SJSA1 (cell line): ENCODE measurements at places on chromosomes 3 and 15.
A peak's percentile ranks its signal among the peaks of the same experiment; 100 is the strongest.

- no peak for DNase-seq
Measured at GRCh38 chr3:10206166-10206511, 41.4 kb downstream of the IRAK2 start.

GRCh38 chr3:150913133-150913922, 8.1 kb upstream of the MINDY4B start:
- DNase-seq: no peak

DNA sequence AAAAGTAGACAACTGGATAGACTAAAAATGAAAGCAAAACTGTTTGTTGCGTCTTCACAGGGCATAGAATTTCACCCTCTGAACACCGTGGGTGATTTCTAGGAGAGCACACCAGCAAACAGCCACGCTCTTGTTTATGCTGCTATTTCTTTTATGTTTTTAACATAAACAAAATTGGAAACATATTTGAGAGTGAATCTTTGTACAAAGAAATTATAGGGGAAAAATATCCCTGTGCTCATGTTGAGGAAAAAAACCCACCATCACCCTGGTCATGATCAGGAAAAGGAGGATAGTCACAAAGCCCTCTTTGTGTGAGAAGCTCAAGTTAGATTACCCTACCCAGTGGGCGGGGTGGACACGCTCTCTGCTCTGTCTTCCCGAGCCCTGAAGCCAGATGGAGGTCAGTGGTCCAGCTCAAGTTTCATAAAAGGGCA, 313.3 kb downstream of the SATB1 start:
- peak; percentile 46 for DNase-seq

DNA sequence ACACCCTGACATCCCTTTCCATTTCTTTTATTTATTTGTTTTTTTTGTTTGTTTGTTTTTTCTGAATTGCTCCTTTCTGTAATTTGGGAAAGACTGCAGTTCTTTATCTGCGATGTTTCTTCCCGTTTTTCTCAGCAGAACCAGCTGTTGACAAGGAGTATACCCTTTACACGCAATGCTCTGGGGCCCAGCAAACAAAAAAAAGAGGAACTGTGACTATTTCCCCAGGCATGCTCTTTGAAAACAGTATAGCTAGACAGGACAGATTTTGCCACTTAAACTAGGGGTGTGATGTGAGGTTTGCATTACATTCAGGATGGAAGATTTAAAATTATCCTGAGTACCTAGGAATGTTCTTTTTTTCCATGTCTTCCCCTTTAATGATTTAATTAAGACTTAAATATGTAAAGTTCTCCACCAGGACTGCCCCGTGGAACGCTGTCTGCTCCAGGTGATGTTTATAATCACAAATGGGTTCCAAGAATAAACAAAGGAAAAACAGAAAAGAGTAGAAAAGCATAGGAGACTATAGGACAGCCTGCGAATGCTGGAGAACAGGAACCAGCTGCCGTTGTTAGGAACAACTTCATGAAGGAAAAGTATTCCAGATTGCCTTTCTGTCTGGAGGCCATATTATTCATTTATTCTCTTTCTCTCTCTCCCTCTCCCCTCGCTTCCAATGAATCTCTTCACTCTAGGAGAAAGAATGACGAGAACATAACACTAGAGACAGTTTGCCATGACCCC, 43.3 kb downstream of the TGFBR2 start:
- DNase-seq: peak; percentile 59

- DNase-seq: no peak
Measured at GRCh38 chr3:27699067-27699466, 23.1 kb downstream of the EOMES start.

- DNase-seq: no peak
Measured at GRCh38 chr3:76177610-76178009, 392.3 kb upstream of the ZNF717 start.

DNA sequence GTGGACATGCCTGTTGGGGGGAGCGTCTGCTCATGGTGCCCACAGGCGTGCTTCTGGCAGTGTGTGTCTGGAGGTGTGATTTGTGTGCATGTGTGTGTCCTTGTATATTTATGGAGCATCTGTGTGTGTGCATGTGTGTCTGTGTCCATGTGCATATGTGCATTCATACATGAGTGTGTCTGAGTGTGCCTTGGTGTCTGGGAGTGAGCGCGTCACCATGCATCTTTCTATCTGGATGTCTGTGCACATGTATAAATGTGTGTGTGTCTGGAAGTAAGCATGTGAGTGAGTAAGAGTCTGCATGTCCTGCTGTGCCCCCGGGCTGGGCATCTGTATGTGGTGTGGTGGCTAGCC, 58.1 kb upstream of the PRR23E start:
- DNase-seq: no peak

DNA sequence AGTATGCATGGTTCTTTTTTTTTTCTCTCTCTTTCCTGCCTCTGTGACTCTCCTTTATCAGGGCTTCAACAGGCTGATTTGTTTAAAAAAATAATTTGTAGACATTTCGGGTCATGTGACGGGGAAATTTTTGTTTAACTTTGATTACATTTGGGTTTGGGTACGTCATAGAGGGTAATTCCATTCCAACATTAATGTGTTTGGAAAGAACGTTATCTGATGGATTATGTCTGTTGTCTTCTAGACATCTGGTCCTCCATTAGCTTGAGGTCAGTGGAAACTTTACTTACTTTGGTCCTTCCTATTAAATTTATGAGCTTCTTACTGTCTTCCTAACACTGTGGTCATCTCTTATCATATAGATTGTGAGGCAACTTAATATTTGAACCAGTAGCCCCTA, 80.9 kb downstream of the STT3B start:
- no peak for DNase-seq

GRCh38 chr3:48243886-48244285, 3.0 kb downstream of the ZNF589 start:
- DNase-seq: no peak

DNA sequence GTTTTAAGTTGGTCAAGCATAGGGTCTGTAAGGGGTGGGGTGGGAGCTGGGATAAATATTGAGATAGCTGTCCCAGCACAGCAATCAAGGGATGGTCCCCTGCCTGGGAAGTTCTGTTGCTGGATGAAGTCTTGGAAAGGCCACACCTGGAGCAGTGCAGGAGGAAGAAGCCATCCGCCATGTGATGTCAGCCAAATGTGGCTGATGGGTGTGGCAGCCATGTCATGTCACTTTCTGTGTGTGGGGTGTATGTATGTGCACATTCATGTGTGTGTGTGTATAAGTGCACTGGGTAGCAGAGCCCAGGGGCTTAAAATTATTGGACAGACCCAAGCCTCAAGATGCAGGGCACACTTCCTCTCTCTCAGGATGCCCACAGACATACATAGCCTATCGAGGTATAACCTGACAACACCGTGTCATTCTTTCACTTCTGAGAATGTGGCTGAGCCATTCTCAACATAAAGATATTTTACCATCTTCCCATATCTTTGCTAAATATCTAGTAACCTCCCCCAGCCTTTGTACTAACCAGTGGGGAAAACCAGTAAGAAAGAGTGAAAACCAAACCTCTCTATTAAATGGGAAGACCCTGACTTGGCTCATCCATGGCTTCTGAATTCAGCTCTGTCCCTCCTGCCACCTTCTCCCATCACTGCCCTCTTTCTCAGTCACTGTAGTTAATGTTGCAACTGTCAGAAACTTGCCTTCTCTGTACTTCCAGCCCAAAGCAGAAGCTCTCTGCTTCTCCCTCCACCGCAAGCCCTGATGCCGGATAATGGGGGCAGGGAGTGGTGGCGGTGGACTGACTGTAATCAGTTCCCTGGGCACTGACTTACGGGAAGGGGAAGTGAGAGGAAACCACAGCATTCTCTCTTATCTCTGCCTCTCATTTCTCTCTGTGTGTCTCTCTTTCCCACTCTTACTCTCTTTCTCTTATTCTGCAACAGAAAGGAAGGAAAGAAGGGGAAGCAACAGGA, 11.2 kb downstream of the TNFSF10 start:
- peak; percentile 19 for DNase-seq

- no peak for DNase-seq
Measured at GRCh38 chr3:194879126-194879877, 193.6 kb downstream of the FAM43A start.

- DNase-seq: no peak
Measured at GRCh38 chr15:47412802-47413201, 304.5 kb upstream of the SEMA6D start.

DNA sequence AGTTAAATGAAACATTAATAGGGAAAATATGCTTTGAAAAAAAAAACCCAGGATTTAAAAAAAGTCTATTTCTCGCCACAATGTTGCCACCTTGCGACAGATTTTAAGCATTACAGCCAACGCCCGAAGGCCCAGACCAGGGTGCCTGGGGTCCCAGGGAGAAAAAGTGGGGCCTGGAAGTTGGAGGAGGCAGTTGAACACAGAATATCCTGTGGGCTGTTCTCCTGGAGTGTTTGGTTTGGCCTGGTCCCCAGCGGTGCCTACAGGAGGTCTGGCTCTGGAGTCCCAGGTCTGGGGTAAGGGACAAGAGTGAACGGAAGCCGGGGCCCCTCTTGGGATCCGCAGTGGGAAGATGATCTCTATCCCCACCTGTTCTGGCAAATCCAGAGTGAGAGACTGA, 3.4 kb downstream of the RNU6-1 start:
- peak; percentile 38 for DNase-seq

GRCh38 chr3:22959593-22959992, 243.5 kb upstream of the UBE2E2 start:
- DNase-seq: no peak

- DNase-seq: no peak
Measured at GRCh38 chr3:174099724-174100123, 702.2 kb downstream of the NLGN1 start.

DNA sequence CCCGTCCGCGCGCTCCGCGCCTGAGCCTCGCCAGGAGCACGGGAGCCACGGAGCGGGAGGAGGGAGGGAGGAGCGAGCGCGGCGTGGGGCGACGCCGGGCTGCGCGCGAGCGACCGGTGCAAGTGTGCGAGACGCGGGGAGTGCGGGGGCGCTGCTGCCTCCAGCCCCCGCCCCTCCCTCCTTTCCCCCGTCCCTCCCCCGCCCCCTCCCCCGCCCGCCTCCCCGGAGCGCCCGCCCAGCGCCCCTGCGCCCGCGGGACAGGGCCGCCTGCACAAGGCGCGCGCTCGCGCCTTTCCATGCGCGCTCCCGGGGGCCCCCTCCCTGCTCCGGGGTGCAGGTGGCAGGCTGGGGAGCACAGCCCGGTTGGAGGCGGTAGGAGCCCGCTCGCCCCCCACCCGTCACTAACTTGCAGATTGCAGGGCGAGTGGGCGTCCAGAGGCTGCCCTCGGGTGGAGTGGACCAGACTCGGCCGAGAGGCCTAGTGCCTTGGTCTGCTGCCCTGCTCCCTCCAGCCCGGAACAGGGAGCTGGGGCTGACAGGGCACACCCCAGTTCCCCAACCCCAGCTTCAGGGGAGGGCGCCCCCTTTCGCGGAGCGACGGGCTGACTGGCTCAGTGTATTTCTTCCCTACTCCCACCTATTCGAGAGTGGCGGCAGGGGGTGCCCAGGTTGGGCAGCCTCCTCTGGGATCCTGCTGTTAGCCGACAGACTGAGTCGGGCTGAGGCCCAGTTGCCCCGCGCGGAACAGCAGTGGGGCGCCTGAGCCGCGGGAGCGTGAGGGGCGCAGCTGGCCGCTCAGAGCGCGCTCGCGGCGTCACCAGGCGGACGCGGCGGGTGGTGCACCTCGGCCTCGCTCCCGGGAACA, at the start of gene WNT7A:
TSS of gene WNT7A (minus strand) at position 126 of the 865 bp plus-strand sequence. CDS start 255 bp downstream, outside the sequence.
- DNase-seq: no peak

DNA sequence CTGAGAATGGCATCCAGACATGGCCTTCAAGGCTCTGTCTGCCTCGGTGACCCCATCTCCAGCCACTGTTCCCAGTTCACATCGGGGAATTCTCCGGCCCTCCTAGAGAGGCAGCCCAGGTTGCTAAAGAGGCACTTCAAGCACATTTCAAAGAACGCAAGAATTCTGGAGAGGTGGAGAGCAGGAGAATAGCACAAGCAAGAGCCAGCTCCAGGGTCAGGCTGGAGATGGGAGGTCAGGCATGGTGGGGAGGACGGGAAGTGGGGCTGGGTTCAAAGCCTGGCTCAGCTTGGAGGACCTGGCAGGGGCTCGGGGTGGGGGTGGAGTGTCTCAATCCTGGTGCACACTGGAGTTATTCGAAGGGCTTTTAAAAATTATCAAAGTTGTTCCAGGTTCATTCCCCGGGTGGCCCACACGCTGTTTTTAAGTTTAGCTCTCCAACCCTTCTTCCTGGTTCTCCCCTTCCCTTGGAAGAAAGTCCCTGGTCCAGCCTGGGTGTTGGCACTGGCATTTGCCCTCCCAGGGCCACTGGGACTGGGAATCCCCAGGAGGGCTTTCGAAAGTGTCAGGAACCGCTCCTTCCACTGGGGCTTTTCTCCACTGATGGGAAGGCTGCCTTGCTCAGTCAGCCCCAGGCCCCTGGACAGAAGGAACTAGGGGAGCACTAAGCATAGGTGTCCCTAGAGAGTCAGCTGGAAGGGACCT, 35.8 kb downstream of the ZNF710 start:
- no peak for DNase-seq

GRCh38 chr3:141783632-141784031, 20.4 kb downstream of the GRK7 start:
- no peak for DNase-seq

DNA sequence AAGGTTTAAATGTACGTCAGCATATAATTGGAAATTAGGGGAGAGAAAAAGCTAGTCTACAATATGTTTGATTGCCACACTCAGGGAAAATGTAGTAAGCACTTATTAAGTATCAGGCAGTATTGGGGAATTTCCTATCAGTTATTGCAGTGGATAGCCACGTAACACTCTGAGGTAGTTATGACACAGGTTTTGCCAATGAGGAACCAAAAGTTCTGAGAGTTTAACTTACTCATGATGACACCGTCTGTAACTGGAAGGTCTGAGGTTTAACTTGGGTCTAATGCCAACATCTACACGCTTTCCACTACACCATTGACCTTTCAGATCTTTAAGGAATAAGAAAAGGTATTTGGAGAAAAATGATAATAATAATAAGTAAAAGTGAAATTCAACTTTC, 89.5 kb downstream of the ZMAT3 start:
- no peak for DNase-seq

DNA sequence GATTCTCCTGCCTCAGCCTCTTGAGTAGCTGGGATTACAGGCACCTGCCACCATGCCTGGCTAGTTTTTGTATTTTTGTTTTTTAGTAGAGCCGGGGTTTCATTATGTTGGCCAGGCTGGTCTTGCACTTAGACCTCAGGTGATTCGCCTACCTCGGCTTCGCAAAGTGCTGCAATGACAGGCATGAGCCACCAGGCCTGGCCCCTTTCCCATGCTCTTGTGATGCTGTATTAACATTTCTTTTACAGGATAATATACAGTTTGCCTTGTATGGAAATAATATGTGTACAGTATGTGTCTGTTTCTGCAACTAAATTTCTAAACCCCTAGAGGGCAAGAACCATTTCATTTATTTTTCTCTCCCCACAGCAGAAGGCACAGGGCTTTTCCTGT, 37.8 kb downstream of the SCG5 start:
- no peak for DNase-seq

DNA sequence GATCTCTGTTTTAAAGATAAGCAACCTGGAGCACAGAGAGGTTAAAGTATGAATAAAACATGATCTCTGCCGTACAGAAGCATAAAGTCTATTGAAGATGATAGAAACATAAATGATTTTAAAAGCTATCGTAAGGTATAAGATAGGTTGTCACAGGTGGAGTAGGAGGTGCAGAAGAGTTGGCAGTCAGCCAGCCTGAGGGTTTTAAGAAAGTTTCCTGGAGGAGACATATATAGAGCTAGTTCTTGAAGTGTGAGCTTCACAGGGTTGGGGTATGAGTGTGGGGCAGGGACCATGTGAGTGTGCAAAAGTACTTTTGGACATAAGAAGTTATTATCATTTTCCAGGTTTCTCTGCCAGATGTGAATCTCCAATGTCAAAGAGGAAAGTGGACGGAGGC, 3.9 kb upstream of the FGF12 start:
- DNase-seq: no peak
